ENCODE measurements at places on chromosomes 1 and 21.
A peak's percentile ranks its signal among the peaks of the same experiment; 100 is the strongest.

DNA sequence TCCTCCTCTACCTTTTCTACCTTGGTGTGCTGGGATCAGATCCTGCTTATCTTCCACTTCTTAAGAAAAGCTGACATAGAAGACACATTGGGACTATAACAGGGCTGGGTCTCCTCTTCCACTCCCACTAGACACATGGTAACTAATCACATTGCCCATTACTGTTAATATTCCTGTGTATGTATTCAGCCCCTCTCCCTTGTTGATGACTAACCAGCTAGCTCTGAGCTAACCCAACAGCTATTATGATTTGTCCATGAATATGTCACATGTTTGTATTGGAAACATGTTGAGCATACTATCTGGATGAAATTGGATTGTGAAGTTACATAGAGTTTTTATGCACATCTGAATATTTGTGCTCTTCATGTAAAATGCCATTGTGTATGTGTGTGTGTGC, 52.9 kb downstream of the MPZL1 start:
- DNase-seq, result no peak

DNA sequence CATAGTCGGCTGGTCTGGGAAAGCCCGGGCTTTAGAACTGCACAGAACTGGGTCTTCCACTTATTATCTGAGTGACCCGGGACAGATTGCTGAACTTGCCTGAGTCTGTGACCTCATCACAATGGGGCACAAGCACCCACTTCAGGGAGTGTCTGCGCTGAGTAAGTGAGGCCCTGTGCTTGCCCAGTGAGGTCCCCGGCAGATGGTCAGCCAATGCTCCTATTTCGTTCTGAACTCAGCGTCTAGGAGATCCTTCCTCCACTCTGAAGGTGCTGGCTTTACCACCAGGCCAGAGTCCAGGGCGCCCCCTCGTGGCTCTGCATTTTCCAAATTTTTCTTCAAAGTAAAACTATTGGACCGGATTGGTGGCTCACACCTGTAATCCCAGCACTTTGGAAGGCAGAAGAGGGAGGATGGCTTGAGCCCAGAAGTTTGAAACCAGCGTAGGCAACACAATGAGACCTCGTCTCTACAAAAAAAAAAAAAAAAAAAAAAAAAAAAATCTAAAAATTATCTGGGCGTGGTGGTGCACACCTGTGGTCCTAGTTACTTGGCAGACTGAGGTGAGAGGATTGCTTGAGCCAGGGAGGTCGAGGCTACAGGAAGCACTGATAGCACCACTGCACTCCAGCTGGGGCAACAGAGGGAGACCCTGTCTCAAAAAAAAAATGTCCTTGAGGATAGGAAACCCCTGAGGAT, 61.7 kb downstream of the FCRL5 start:
- peak; percentile 26 for DNase-seq

- no peak for DNase-seq
Measured at GRCh38 chr1:205028924-205029323, 14.1 kb upstream of the CNTN2 start.

DNA sequence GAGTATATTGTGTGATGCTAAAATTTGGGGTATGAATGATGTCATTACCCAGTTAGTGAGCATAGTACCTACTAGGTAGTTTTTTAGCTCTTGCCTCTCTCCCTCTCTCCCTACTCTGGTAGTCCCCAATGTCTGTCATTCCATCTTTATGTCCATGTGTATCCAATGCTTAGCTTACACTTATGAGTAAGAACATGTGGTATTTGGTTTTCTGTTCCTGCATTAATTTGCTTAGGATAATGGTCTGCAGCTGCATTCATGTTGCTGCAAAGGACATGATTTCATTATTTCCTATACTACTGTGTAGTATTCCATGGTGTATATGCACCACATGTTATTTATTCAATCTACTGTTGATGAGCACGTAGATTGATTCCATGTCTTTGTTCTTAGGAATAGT, 54.4 kb upstream of the NEGR1 start:
- no peak for DNase-seq

DNA sequence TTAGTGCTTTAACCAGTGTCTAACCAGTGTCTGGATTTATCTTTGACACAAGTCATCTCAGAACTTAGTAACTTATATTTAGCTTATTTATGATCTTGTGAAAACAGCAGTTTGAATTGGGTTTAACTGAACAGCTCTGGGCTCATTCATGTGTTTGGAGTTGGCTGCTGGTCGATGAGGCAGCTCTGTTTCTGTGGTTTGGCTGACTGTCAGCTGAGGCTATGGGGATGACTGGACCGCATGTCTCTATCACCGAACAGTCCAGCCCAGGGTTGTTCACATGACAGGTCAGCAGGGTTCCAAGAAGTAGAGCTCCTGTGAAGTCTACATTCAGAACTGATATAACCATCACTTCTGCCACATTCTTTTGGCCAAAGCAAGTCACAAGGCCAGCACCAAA, 29.1 kb upstream of the C21orf91 start:
- DNase-seq, result no peak

GRCh38 chr1:172144445-172145061, 275.9 kb upstream of the C1orf105 start:
- DNase-seq, result no peak

DNA sequence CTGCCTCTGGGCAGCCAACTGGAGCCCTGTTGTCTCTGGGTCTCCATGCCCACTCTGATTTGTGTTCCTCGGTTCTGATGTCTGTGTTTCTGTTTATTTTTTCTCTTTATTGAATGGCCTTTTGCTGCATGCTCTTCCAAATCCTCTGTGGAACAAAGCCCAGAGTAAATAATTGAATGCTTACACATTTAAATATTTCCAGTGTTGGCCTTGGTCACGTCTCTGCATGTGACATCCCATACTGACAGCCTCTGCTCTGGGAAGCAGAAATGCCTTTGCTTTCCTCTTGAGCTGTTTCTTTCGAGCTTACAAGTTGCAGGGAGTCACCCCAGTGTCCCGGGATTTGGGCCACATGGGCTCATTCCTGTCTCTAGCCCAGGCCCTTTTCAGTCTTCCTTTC, 267.9 kb downstream of the PTPRU start:
- no peak for DNase-seq

DNA sequence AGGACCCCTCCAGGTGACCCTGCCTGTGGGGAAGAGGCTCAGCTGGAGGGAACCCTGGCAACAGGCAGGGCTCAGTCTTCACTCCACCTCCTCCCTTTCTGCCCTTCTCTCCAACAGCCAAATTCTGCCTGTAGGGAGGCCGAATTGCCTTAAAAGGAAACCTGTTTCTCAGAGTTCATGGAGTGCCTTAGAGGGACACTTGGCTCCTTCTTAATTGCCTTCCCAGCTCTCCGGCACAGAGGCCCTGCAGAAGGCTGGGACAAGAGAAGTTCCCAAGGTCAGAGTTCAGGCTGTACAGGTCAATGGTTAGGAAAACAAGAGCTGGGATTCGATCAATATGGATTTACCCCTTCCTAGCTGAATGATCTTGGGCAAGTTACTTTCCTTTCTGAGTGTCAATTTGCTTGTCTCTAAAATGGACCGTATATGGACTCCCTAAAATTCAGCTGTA, 6.2 kb downstream of the CSRP1 start:
- no peak for DNase-seq

DNA sequence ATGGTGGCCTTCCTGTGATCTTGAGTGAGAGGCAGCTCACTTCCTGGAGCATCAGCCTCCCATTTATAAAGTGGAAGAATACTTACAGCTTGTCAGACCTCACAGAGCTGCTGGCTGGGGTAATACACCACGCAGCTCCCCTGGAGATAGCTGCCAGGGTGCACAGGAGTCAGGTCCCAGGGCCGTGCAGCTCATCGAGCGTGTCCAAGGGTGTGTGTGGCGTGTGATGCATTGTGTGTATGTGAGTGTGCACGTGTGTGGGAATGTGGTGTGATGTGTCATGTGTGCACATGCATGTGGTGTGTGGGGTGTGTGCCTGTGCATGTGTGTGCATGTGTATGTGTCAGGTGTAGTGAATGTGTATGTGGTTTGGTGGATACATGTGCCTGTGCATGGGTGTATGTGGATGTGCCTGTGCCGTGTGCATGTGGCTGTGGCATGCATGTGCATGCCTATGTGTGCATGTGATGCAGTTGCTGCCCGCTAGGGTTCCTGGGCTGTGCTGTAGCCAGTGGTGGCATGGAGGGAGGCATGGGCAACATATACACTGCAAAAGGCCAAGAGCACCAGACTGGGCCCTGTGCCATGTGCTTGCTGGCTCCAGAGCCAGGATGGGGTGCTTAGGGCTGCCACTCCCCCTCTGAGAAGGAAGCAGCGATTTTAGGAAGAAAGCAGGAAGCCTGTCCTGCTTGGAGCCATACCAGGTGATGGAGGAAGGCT, 24.6 kb downstream of the WNT3A start:
- no peak for DNase-seq

- peak; percentile 74 for DNase-seq
Measured at GRCh38 chr1:202184750-202185460, 8.7 kb upstream of the LGR6 start.

DNA sequence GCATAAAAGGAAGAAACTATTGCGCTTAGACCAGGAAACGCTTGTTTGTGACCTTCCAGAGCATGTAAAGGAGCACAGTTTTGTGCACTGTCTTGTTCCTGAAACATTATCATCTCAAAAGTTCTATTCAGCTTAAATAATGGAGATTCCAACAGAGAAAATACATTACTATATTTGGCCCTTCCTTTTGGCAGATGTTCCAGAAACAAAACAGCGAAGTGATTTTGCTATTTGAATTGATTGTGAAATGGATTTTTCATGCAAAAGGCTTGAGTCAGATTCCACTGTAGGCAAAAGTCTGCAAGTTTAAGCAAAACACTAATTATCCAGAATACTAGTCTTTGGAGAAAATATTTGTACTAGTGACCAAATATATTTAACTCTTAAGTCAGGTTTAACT, 80.3 kb upstream of the PTBP2 start:
- DNase-seq, result no peak

- DNase-seq, result no peak
Measured at GRCh38 chr1:85607921-85608265, 27.3 kb downstream of the CCN1 start.

- DNase-seq, result no peak
Measured at GRCh38 chr1:208413006-208413405, 168.8 kb upstream of the PLXNA2 start.

DNA sequence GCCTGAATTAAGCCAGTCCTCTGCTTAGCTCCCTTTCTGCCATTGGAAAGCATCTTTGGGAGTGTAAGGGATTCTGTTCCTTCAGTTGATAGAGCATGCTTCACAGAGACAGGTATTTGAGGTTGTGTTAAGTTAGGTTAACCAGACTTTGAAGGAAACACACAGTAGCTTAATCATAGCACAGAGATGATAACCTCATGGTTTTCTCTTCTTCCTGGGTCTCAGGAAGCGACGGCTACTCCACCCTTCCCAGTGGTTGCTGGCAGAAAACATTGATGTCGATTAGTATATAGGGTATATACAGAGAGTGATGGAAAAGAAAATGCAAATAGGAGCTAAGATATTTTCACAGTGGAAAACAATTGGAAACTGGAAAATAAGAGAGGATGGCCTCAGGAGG, 42.0 kb downstream of the S1PR1 start:
- no peak for DNase-seq

DNA sequence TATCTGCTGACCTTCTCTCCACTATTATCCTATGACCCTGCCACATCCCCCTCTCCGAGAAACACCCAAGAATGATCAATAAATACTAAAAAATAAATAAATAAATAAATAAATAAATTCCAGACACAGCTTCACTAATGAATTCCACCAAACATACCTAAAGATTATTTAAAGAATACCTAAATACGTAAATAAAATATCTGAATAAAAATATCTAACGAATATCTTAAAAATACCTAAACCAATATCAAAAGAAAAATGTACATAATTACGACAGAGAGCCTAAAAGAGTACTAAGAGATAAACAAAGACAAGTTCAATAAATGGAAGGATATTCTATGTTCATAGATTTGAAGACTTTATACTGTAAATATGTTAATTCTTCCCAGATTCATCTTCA, 132.5 kb downstream of the FAF1 start:
- DNase-seq, result no peak

DNA sequence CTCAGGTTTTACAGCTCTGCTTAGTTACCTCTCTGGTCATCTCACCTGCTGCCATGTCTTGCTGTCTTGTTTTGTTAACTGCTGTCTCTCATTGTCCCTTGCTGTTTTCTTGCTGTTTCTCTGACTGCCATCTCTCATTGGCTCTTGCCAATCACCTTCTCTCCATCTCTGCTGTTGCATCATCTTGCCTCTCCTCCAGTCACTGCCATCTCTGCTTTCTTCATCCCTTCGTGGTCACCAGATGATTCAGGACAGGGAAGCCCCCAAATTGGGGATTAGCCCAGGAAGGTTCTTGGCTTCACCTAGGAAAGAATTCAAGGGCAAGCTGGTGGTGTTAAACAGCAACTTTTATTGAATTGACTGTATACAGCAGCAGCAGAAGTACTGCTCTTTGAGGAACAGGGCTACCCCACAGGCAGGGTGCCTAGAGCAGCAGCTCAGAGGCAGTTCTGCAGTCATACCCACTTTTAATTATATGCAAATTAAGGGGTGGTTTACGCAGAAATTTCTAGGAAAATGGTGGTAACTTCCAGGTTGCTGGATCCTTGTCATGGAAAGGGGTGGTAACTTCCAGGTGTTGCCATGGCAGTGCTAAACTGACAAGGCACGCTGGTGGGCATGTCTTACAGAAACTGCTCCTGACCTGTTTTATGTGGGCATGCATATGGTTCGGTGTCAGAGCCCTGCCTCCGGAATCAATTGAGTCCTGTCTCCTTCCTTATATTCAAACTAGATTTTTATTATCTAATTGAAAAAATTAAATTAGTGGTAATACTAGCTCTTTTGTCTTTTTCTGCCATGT, 33.4 kb downstream of the SUCO start:
- DNase-seq, result no peak

DNA sequence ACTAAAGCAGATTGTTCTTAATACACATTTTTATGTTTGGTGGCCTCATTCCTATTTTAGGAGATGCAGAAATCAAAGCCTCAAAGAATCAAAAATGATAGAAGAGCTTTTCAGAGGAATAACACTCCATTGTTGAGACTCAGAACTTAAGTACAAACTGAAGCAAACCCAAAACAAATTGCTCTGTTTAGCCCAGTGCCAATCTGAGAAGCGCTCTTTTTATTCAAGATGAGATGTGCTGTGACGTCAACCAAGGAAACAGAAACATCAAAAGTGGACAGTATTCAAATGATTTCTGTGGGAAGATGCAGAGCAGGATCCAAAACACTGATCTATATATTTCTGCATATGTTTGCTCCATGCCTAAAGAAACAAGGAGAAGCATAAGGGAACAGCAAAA, 18.0 kb downstream of the COLGALT2 start:
- DNase-seq, result no peak

- DNase-seq, result peak; percentile 18
Measured at GRCh38 chr1:181140398-181140797, 51.9 kb downstream of the IER5 start.

DNA sequence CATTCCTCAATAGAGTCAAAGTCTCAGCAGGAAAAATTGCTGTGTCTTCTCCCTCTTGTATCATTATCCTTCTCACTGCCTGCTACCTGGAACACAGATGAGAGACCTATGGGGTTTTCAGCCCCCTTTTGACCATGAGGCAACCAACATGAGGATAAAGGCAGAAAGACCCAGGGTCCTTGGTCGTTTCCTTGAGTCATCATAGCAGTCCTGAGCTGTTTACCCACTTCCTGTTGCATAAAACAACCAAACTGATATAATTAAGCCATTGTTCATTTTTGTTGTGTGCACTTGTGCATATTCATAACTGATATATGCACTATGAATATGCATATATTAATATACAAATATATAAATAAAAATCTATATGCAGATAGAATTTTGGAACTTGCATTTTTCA, 188.3 kb upstream of the MAP1LC3C start:
- DNase-seq, result no peak

All from stimulated activated CD4-positive, alpha-beta T cell treated with anti-CD3 and anti-CD28 coated beads, Interleukin-12 subunit alpha, Interleukin-12 subunit beta, amount 100 ng/mL, for 24 hours (primary cell).